H1 (cell line): ENCODE measurements at places on chromosomes 6 and 20.

DNA sequence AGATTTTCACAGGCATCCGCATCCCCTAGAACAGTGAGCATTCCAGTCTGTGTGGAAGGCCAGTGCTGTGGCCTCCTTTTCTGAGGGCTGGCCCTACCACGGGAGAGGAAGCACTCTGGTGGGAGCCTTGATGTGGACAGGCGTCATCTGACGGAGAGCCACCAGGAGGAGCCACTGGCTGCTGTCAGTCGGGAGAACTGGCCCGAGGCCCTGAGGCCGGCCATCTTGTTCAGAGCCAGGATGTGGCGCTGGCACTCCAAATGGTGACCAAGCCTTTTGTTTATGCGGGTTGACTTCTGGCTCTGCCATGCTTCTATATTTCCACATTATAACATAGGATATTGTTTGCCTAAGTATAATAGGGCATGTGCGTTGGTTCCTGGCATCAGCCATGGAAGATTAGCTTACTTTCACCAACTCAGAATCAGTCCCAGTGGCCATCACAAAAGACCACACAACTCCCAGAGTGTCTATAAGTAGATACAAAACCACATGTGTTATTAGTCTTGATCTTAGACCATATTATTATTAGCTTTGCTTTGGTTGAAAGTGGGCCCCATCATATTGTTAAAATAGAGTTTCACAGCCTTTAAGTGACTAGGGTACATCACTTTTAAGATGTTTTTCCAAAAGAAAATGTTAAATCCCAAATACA, 273.9 kb upstream of the TAB2 start:
- peak; percentile 27 for DNase-seq

GRCh38 chr6:139236105-139236504, 55.7 kb downstream of the TXLNB start:
- no peak for DNase-seq

GRCh38 chr6:55726144-55726543, 147.2 kb upstream of the HMGCLL1 start:
- DNase-seq = no peak

DNA sequence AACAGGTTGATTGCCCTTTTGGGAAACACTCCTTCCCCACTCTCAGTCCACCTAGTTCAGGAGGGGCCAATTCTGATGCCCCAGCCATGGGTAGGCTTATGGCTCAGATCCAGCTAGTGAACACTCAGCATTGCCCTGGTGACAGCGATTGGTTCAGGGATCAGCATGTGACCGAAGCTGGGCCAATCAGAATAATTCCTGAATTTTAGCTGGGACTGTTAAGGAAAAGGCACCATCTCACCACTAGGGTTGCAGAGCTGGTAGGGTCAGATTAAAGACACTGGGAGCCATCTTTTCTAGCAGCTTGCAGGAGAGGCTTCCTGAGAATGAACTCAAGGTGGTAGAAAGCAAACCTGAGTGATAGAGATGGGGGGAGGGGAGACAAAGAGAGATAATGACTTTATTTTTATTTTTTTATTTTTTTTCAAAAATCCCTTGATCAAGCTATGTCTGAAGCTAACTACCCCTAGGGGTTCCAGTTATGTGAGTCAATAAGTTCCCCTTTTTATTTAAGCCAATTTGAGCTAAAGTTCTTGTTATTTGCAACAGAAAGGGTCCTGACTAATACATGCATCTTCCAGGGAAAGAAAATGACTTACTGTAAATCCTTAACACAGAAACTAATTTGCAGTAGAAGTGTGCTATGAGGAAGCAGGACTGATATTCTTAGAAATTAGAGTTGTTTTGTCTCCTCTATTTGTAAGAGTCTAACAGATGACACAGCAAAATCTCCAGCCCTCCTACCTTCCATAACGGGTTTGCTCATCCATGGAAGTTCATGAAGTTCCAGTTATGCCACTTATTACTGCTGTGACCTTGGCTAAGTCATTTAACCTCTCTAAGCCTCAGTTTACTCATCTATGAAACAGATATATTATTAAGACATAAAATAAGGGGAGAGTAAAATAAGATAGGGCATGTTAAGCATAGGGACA, 44.7 kb downstream of the EYA2 start:
- no peak for DNase-seq

DNA sequence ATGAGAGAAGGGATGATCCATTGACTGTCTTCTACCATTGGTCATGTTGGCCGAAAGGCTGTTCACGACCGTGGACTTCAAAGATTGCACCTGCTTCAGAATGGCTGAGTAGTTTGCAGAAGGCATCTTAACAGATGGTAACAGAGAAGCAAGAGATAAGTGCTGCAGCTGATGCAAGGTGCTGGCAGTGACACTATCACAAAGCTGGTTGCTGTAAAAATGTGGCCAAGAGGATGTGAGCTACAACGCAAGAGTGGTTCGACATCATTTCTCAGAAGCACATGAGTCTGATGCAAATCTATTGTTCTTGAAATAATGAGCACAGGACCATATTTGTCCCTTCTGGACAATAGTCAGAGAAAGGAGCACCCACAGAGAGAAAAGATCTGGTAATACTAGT, 27.0 kb upstream of the ANKEF1 start:
- DNase-seq = no peak

DNA sequence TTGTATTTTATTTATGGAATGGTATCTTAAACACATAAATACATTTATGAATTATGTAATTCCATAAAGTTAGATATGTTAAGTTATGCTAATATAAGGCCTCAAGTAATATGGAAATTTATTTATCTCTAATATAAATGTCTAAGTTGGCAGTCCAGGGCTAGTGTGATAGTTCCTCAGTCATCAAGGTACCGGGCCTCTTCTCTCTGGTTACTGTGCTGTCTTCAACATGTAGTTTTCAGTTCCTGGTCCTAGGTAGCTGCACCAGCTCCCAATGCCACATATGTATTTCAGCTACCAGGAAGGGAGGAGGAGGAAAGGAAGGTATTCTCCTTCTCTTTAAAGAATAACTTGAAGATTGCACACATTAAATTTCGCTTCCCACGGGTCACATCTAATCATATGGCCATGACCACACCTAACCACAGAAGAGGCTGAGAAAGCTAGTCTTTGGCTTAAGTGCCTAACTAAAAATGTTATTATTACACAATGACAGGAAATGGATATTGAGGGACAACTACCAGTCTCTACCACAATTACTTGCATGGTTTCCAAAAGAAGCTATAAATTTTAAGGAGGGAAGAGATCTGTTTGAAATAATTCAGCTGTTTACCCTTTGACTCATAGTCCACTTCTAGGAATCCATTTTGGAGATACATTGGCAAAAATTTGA, 68.6 kb downstream of the BCKDHB start:
- no peak for DNase-seq

DNA sequence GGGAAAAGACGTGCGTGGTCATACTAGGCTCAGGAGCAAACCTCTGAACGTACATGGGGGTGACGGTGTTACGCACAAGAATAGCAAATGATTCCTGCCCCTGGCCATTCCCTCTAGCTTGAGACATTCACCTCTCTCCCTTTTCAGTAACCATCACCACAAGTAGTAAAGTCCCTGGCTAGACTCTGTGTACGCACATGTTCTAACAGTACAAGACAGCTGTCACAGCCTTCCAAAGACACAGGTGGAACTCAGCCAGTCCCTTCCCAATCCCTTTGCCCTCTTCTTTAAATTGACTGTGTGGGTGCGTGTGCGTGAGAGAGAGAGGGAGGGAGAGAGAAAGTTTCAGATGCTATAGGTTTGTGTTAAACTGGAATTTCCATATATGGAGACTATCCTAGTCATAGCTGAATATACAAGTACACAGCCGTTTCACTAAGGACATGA, 67.3 kb downstream of the LY86 start:
- no peak for DNase-seq

DNA sequence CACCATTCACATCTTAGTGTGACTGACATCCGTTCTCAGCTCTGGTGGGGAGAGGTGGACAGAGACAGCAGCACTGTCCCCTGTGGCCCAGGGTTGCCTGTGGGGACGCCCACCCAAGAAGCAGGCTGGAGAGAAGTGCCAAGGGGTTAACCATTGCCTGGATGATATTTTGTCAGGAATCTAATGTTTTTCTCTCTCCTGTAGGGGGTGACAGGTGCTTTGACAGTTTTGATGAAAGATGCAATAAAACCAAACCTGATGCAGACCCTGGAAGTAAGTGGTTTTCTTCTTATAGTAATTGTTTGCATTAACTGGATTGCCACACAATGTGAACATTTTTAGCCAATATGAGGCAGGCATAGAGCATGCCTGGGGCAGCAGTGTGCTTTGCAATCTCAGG, 99.3 kb downstream of the MTHFD1L start:
- no peak for DNase-seq

DNA sequence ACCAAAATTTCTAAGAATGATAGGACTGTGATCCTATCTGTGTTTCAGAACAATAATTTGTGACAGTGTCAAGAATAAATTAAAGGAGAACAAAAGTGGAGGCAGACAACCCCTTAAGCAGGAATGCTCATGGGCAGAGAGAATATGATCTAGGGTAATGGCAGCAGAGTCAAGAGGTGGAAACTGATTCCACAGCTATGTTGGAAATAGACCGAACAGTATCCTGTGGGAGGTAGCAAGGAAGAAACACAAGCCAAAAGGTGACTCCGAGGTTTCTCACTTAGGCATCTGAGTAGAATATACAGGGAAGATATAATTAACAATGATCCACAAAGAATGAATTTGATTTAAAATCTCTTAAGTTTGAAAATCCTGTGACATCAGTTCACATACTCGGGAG, 100.5 kb downstream of the NRSN1 start:
- no peak for DNase-seq

DNA sequence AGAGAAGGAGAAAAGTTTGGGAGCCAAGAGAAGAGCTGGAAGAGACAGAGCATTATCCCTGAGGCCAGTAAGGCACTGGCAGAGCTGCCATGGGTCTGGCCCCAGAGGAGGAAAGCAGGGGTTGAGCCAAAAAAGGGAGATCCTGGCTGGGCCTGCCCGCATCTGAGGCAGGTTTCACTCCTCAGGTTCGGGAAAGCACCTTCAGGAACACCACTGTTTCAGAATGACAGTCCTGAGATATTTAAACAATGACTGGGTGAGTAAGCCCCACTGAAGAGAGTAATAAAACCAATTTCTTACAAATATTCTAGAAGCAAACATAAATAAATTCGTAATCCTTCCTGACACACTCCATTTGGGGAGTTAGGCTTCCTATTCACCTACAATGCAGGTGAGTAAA, 152.2 kb downstream of the BACH2 start:
- no peak for DNase-seq

DNA sequence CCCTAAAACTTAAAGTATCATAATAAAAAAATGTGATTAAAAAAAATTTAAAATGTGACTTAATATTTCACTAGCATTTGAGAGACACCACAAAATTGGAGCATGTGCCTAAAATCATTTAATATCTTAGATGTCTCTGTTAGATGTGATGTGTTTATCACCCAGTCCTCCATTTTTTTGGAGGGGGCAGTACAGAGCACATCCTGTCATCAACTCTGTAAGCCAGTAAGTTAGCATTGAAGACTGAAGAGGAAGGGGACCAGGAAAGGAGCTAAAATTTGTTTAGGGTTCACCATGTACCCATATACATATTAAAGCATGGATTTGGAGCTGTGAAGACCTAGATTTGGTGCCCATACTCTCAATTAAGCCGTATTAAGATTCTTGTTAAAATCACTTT, 30.7 kb upstream of the ADIG start:
- DNase-seq = no peak

DNA sequence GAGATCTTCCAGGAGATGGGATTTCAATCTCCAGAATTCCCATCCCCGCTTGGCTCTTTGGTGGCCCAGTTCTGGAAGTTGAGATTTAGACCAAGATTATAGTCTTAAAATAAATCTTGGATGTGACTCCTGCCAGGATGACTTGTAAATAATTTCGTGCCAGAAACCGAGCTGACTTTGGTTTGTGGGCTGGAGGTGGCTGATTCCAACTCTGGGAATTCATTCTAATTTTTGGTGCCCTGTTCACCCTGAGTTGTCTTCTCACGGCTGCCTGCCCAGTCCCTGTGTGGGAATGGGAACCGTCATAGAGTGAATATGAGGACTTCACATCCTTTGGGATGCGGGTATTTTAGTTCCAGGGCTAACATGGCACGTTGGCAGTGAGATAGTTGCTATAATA, 64.8 kb downstream of the JARID2 start:
- DNase-seq = peak; percentile 41

- peak; percentile 73 for DNase-seq
These were observed 804 bp downstream of the C6orf141 start for GRCh38 chr6:49551078-49551865.

DNA sequence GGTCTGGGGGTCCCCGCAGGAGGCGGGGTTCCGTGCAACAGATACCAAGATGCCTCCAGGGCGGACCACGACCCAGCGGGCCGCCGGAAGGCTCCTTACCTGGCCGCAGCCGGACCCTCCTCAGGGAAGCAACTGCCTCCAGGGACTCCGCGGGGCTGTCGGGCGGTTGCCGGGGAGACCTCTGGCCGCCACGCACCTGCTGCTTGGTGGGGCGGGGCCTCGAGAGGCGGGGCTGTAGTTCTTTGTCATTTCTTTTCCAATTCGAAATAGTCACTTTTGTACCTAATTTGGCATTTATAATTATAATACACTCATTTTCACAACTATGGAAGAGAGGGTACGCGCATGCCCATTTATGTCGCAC, 647 bp downstream of the AK9 start:
- peak; percentile 88 for DNase-seq

DNA sequence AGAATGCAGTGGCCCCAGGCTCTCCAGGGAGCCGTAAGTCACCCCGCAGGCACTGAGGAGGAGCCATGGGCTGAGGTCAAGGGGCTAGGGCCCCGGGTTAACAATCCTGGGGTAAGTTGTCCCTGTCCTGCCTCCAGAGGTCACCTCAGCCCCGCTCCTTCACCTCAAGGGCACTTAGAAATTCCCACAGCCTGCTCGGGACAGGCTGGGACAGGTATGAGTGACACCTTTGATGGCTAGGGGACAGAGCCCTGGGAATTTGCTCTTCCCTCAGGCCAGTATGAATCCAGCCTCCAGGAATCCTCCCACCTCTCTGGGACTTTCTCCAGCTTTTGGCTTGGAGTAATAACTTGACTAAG, 3.5 kb upstream of the GRM4 start:
- DNase-seq = peak; percentile 49

- DNase-seq = no peak
These were observed 36.3 kb upstream of the VEGFA start for GRCh38 chr6:43733471-43734293.

GRCh38 chr6:170067181-170067641, 223.7 kb downstream of the DLL1 start:
- no peak for DNase-seq
